ENCODE measurements at places on chromosomes 7 and 10.

GRCh38 chr7:15764851-15765382, 78.4 kb upstream of the MEOX2 start:
- DNase-seq = no peak

DNA sequence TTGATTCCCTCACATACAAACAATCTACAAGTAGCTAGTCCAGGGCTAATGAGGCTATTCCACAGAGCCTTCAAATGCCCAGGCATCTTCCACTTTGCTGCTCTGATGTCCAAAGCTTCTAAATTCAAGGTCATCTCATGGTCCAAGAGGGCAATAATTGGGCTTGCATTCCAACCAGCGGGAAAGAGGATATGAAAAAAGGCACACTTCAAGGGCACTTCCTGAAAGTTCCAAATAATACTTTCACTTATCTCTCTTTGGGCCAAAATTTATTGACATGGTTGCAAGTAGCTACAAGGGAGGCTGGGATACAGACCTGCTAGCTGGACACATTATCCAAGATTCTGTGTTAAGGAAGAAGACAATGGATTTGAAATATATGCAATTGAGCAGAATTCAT, 25.2 kb upstream of the APBB1IP start:
- no peak for DNase-seq

- no peak for DNase-seq
These were observed 57.9 kb downstream of the ZNF22 start for GRCh38 chr10:45058580-45058979.

GRCh38 chr7:17524746-17525145, 226.3 kb downstream of the AHR start:
- DNase-seq = no peak

DNA sequence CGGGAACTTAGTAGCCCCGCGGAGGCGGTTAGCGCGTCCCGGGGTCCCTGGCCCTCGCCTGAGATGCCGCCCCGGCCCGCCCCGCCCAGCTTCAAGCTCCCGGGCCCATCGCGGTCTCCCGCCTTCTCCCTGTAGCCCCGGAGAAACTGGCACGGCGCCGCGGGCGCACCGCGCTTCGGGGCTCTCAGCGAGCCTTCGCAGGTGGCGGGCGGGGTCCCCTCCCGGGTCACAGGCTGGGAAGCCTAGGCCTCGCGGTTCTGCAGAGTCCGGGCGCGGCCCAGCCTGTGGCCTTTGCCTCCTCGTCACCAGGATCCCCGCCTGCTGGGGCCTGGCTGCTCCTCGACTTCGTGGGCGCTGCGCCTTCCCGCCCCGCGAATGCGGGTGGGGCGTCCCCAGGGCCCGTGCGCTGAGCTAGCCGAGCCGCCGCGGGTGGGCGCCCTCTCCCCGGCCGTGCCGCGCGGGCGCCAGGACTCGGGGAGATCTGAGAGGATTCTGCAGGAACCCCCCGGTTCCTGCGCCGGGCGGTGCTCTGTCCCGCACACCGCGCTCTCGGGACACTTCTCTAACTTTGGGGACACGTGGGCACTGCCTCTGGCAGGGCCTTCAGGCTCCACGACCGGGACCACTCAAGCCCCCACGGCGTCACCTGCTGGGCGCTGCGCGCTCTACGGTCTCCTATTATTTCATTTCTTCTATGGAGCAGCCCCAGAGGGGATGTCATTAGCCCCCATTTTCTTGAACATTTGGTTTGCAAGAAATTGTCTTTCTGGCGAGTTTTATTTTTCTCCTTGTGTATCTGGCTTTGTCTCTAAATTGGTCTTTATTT, 682 bp upstream of the RGS10 start:
- DNase-seq = peak; percentile 76

- DNase-seq = no peak
These were observed 27.0 kb downstream of the PPP1R3A start for GRCh38 chr7:113891828-113892227.

DNA sequence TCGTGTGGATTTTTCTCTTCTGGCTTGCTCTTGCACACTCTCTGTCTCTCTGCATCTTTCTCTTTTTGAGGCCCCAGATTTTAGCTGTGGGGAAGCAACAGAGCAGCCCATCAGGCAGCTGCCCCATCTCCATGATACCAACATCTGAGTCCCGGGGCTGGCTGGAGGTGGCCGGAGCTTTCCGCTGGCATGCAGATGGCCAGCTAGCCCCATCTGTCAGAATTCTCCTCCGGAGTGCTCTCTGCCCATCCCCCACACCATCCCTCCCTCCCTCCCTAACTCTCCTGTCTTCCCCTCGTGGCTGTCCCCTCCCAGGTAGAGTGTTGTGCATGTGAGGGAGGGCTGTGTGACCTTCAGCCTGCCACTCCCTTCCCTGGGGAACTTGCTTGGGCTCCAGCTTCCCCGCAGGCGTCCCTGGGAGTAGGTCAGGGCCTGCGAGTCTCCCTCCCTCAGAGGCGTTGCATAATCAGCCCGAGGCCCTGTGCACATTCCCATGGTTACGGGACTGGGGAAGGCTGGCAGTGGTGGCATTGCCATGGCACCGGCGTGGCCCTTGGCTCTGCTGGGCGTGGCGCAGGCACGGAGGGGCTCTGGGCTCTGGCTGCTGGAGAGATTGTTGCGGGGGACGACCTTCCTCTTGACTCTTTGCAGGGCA, 24.7 kb downstream of the GHRHR start:
- DNase-seq = peak; percentile 87

DNA sequence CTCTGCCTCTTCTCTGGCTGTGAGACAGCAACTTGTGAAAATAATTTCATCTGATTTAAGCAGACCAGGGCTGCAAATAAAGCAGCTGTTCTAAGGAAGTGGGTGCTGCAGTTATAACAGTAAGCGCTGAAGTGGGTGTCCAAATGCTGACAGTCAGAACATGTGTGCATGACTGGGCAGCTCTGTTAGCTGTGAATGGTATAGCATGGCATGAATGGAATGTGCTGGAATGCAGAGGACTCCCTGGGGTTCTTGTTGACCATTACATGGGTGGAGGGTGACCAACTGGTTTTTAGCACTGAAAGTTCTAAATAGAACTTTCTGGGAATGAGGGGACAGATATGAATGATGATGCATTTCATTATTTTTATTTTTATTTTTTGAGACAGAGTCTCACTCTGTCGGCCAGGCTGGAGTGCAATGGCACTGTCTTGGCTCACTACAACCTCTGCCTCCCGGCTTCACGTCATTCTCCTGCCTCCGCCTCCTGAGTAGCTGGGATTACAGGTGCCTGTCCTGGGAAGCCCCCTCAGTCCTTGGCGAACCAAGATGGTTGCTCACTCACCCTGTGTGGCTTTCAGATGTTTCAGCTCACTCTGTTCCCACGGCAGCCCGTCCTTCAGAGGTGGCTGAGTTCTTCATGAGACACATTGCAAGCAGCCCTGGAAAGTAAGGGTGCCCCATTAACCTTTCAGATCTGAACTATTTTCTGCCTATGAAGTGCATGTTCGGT, 319.8 kb upstream of the PHYHIPL start:
- no peak for DNase-seq

- no peak for DNase-seq
These were observed 1.9 kb upstream of the CUL1 start for GRCh38 chr7:148696787-148697186.

DNA sequence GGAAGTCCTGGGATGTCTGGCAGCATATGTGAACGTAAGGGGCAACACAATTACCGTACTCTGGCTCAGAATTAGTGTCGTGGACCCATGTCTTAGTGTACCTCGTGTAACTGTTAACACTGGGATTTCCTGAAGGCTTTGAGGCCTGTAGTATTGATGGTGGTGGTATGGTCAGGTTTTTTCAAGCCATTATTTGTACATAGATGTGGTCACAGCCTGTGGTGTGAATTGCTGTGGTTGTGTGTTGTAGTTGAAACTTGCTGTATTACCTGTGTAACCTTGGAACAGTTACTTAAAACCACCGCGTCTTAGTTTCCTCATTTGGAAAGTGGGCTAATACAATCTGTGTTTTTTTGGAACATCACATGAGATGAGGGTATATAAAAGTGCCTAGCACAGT, 5.3 kb downstream of the EXOC4 start:
- DNase-seq = no peak

DNA sequence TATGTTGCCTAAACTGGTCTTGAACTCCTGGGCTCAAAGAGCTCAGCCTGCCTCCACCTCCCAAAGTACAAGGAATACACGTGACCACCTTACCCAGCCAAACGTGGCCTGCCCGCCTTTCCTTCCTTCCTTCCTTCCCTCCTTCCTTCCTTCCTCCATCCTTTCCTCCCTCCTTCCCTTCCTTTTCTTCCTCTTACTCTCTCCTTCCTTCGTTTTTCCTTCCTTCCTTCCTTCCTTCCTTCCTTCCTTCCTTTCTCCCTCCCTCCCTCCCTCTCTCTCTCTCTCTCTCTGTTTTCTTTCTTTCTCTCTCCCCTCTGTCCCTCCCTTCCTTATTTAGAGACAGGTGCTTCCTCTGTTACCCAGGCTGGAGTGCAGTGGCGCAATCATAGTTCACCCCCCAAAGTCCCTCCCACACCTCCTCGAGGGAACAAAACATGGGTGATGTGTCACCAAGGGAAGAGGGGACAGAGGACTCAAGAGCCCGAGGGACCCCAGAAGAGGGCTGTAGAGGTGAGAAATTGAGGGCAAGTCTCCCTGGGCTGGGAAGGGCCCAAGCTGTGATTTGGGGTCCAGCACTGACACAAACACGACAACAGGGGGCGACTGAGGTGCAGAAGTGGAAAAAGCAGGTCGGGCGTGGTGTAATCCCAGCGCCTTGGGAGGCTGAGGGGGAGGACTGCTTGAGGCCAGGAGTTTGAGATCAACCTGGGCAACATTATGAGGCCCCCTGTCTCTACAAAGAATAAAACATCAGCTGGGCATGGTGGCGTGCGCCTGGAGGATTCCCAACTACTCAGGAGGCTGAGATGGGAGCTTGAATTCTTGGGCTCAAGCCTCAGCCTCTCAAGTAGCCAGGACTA, 28.1 kb downstream of the EPHB4 start:
- DNase-seq = peak; percentile 83

- no peak for DNase-seq
These were observed 23.0 kb downstream of the GHRHR start for GRCh38 chr7:30986738-30987137.

GRCh38 chr7:41869091-41869490, 166.2 kb upstream of the INHBA start:
- DNase-seq = no peak

GRCh38 chr7:132941428-132941827, 140.5 kb downstream of the CHCHD3 start:
- DNase-seq = no peak

DNA sequence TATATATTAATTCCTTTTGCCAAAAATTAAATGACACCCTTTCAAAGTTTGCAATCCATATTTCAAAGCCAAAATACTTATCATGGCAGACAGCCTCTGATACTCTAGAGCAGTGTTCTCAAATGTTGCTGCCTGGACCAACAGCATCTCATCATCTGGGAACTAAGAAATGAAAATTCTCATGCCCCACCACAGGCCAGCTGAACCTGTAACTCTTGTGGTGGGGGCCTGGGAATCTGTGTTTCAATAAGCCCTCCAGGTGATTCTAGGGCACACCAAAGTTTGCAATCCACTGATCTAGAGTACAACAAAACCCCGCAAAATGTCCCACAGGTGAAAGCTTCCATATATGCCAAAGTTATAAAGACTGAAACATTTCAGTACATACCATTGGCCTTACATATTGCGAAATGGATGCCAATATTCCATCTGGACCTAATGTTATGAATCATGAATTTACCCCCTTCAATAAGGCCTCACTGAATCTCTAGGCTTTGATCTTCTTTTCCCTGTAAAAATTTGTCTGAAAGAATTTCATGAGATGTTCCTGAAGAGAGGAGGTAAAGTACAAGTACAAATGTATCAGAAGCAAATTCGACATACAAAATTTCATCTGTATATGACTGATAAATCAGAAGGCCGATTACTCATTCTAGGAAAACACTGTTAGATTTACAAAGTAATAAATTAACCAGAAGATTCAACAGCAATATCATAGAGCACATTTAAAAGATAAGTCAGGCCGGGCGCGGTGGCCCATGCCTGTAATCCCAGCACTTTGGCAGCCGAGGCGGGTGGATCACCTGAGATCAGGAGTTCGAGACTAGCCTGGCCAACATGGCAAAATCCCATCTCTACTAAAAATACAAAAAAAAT, 25.3 kb upstream of the EPC1 start:
- DNase-seq = no peak

DNA sequence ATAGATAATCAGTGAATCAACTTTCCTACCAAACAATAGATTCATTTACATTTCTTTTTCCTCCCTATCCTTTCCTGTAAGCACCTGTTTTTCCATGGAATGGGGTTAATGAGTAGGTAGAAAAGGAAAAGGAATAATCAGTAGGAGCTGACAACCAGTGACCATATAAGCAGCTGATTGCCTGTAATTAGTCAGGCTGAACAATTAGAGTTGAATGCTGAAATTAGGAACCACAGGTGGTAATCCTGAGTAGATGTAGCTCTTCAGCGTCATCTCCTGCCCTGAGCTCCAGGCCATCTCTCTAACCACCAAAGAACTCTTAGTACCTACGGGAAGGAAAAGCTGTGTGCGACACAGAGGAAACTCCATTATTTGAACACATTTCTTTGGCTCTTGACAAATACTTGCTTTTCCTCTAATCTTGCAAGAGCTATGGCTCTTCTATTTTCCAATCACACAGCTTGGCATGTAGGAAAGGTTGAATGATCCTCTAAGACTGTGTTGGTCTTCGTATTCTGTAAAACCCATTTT, 63.8 kb downstream of the KLHDC10 start:
- no peak for DNase-seq

DNA sequence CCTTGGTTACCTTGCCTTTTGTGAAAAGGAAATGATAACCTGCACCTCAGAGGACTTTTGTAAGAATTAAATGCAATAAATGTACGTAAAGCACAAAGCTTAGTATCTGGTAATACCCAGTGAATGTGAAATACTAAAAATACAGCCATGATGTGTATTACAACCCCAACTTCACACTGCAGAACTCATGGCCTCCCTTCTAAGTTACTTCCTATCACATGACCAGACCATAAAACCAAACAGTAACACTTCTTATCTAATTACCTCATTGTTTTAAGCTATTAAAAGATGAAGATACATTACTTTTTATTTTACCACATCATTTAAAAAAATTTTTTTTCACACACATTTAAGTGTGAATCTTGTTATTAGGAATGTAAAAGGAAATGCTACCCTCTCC, 29.0 kb downstream of the VPS41 start:
- DNase-seq = no peak

DNA sequence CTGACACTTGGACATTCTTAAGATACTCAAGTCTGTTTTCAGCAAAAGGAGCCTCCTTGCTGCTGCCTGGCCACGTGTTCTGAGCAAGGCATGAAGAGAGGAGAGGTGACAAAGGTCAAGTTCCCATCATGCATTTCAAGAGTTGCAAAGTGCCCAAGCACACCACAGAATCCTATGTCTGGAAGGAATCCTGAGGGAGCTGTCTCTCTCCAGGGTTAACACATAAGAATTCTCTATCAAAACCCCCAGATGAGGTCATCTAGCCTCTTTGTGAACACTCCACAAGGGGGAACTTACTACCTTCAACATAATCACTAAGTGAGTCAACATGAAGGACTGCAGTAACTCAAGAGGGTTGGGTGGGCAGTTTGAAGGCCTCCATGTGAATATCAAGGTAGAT, 155.5 kb downstream of the RNF216 start:
- no peak for DNase-seq

GRCh38 chr7:39810204-39810642, 139.8 kb upstream of the CDK13 start:
- DNase-seq = no peak
